ENCODE measurements at places on chromosomes 3 and 15. TPM values are rescaled to one million over a fixed set of nuclear protein-coding genes. Genes with fewer than 3 reads are reported as not detected.

SLC24A5 gene
- polyA plus RNA-seq = not detected

- no peak for DNase-seq
These were observed 1407.1 kb downstream of the SI start for GRCh38 chr3:163671201-163671600.

DNA sequence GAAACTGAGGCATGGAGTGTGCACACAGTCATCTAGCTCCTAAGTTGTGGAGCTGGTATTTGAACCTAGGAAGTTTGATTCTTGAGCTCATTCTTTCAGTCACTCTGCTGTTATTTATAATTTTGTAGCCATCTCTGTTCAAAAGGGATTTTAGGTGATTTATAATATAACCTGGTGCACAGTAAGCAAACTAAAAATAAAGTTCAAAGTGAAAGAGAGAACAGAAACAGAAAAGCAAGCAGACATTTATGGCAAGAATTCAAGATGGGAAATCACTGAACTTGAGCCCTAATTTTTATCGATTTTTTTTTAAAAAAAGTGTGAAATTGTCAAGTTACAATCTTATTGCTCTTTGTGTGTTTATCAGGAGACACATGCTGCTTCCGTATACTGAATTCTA, 71.4 kb upstream of the SLC7A14 start:
- no peak for DNase-seq

DNA sequence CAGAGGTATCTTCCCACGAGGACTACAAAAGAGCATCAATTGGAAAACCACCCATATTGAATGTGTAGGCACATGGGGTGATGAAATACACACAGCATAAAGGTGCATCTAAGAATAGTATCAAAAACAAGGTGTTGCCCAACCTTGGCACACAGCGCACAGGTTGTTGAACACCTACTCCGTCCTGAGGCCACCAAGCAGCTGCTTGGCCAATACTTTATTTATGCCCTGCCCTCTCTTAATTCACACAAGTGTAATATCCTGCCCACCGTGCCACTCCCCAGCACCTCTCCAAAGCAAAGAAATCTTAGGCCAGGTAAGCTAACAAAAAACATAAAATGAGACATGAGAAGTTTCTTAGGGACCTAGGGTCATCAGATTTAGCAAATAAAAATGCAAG, 31.2 kb downstream of the WWTR1 start:
- no peak for DNase-seq
